Liver (tissue), 10 donors: ENCODE measurements at places on chromosomes 4 and X. TPM values are rescaled to one million over a fixed set of nuclear protein-coding genes. Genes with fewer than 3 reads are reported as not detected.

Gene SLC10A6
- total RNA-seq = not detected

Gene TDO2
- total RNA-seq = 163 TPM

Gene GNRHR
- total RNA-seq = not detected

Gene SLC10A3
- 5.6 TPM for total RNA-seq

Gene SYN1
- 0.09 TPM for total RNA-seq

DNA sequence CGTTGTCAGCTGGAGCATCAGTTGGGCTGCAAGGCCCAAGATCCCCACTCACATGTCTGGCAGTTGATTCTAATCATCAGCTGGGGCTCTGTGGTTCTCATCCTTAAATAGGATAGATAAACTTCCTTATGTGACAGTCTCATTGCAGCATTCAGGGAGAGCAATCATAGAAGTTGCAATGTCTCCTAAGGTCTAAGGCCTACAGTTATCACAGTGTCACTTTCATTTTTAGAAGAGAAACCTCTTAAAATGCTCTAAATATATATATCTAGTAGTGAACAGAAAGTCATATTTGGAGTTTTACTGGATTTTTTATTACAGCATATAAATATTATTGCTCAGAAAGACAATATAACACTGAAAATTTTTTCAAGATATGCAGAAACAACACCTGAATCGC is 226.0 kb upstream of the PPP1R2C start:
- DNase-seq = no peak

DNA sequence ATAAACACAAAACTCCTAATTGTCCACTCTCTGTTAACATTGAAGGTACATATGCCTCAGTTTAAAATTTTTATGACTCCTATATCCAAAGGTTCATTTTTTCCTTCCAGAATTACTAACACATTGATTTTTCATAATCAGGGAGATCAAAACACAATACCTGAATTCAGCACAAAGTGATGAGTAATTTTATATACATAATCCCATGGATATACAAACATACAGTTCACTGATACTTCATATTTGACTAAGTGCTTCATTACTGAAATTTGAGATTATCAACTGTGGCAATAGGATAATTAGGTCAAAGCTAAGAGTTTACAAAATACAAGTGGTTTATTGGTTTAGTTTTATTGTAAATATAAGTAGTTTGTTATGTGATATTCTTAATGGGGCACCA is 176.2 kb upstream of the PRPS2 start:
- no peak for DNase-seq

- no peak for DNase-seq
These were observed 82.5 kb downstream of the TBC1D9 start for GRCh38 chr4:140673729-140674128.

GRCh38 chr4:34309383-34309906 is 1934.9 kb downstream of the ARAP2 start:
- no peak for DNase-seq

GRCh38 chr4:36343501-36344175 is 62.2 kb downstream of the DTHD1 start:
- DNase-seq = no peak

GRCh38 chrX:115419069-115419468 is 129.6 kb downstream of the LUZP4 start:
- no peak for DNase-seq
